Karpas-422 (cell line): ENCODE measurements at places on chromosomes 12 and 14.

DNA sequence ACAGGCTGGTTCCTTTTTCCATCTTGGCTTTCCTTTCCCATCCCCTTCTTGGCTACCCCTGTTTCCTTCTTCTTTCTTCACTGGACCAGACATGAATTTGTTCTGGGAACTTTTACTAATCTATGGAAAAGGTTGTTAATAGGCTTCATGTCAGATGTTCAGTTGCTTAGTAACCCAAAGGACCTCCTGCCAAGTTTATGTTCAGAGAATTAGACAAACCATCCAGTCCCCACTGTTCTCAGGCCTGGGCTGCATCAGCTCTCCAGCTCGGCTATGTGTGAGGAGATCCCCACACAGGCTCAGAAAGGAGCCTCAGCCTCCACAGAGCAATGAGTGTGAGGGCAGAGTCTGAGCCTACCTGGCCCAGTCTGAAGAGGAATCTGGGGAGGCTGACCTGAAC, 78.0 kb downstream of the AKAP6 start:
- no peak for DNase-seq

- peak; percentile 48 for DNase-seq
Measured at GRCh38 chr12:45893240-45893639, 97.1 kb downstream of the SCAF11 start.

GRCh38 chr12:90301561-90302133, 593.0 kb upstream of the ATP2B1 start:
- DNase-seq: no peak

GRCh38 chr14:57262117-57262516, 6.6 kb downstream of the EXOC5 start:
- DNase-seq: no peak

GRCh38 chr12:14784471-14784870, 18.8 kb downstream of the WBP11 start:
- DNase-seq: no peak

DNA sequence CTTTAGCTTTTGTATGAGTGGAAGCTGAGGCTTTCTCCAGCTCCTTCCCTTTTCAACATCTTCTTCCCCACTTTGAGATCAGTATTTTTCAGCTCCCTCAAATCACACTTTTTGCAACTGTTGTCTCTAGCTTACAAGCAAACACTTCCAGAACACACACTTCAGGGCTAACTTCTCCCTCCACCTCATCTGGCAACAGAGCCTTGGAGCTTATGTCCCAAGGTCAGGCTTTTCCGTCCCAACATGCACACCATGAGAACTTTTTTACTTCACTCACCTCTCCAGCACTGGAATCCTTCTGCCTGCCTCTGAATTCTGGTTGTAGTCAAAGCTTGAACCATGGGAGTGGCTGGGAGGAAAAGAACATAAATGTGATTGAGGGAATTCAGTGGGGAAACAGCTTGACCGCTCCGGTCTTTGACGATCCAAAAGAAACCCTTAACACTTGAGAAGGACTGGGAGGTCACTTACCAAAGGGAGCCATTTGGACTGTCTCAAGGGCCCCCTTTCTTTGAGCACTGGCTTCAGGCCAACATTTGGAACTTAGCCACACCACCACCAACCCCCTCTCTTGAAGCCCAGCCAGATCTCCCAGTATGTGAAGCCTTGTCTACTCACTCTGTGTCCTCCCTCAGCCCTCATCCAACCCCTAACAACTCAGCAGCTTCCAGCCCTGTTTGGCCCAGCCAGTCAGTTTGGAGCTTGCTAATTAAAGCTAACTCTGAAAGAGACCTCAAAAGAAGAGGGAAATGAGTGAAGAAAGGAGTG, 3.9 kb upstream of the BLOC1S1 start:
- DNase-seq: no peak

DNA sequence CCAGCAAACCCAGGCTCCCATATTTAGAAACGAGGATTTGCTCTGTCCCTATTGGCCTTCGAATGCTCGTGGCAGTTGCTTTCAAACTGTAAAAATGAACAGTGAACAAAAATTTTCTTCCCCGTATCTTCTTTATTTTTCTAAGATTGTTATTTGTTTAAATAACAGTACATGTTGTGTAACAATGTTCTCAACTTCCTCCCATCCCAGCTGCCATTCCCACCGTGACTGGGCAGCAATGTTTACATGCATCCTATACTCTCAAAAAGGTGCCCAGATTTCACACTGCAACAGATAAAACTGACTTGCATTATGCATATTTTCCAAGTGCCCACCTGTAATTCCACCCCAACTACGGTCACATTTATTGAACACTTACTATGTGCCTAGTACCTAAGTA, 12.8 kb downstream of the VCPKMT start:
- DNase-seq: no peak
